ENCODE measurements at places on chromosomes 4 and X. TPM values are rescaled to one million over a fixed set of nuclear protein-coding genes. Genes with fewer than 3 reads are reported as not detected.
A peak's percentile ranks its signal among the peaks of the same experiment; 100 is the strongest.

- DNase-seq, result no peak
Observed at GRCh38 chrX:69178592-69178991, 13.3 kb upstream of the PJA1 start.

CFAP299 gene
- 0.32 TPM for polyA plus RNA-seq

DNA sequence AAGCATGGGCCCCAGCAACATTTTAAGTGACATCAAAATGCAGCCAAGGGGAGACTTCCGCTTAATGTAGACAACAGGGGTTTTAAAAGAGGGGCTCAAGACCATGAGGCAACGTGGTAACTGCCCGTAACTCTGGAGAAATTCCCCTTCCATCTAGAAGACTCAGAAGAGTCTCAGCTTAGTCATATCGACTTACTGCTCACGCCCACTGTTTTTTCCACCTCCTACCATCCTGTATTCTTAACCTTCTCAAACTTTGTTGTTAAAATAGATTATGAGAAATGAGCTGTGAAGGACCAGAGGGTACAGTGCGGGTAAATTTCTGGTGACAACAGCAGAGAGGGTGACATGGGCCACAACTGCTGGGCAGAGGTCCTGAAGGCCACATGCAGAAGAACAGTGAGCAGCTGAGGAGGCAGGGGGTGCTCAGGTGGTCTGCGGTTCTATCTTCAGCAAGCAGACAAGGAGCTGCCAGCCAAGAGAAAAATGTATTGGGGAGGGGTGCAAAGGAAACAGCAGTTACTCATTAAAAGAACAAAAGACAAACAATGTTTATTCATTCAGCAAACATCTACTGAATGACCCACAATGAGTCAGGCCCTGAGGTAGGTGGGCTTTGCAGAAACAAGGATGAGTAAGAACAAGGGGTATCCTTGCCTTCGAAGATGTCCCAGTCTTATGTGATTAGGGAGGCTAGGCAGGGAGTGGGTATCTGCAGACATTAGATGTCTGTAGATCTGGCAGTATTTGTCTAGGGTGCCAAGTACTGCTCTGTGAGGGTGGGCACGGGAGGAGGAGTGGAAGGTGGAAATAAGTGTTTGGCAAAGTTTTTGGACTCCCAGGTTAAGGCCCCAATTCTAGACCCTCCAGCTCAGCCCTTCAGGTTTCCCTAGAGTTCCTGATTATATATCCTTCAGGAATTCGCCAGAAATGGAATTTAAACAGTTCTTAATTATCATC, 175.3 kb downstream of the TSPAN5 start:
- no peak for DNase-seq

F11 gene
- polyA plus RNA-seq, result not detected

GRCh38 chrX:140525448-140525847, 20.6 kb upstream of the SOX3 start:
- no peak for DNase-seq

DNA sequence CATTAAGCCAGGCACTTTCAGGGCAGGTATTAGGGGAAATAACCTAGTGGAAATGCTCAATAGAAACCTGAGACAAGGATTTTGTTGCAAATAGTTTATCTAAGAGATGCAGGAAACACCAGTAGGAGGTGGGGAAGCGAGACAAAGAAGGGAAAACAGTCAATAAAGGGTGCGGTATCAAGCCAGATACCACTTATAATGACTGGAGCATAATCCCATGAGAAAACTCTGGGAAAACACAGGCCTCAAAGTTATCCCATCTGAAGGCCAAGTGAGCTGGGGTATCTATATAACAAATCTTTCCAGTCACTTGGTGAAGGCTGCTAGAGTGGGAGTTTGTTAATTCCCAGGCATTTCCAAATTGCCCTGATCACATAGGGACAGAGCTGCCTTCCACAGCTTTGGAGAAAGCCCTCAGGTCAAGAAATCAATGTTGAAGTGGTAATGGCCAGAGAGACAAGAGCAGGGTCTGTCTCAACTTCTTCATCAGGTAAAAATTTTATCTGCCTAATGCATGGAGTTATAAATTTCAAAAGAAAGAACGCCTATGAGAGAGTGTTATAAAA, 9.8 kb upstream of the HMGB2 start:
- DNase-seq, result no peak

GRCh38 chr4:141340458-141340857, 119.8 kb downstream of the ZNF330 start:
- no peak for DNase-seq

DNA sequence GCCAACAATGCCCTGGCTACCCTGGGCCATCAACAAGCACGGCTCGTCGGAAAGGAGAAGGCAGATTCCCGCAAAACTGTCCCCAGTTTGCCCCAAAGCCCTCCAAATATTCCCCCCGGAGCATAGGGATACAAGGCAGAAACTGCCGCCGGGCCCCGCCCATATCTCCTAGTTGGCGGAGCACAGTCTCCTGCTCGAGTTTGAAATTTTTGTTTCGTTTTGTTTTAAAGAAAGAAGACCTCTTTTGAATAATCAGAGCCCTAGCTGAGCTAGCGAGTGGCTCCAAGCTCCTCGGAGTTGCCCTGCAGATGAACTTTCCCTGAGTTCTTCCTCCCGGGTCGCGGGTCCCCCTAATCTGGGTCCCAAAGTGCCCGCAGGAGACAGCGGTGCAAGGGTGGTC, 138.1 kb upstream of the ZIC3 start:
- no peak for DNase-seq

DNA sequence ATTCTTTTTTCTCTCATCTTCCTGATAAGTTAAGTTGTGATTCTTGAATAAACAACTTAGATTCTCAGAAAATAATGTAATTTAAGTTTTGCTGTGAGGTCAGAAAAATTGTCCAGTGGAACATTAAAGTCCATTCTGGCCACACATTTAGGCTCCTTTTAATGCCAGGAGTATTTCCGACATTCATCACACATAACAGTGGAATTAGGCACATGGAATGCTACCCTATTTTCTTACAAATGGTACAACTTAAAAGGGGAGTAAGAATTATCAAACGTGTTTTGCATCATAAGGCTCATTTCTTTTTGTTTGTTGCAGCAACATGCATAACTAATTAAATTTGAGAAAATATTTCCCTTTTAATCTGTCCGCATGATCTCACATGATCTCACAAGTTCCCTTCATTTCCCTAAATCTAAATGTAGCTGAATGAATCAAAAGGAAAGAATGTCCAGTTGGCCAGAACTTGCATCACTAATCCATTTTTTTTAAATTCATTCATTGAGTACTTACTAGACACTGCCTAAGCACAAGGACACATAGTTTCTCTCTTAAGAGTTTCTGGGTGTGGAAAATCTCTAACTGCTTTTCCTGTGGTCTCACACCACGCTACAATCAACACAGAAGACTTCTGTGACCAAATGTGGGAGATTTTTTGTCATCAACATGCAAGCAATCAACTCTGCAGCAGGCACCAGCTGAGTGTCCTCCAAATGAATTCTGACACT, 22.0 kb downstream of the SPARCL1 start:
- DNase-seq, result no peak

GRCh38 chr4:37754410-37755185, 68.4 kb upstream of the RELL1 start:
- DNase-seq, result peak; percentile 8

DNA sequence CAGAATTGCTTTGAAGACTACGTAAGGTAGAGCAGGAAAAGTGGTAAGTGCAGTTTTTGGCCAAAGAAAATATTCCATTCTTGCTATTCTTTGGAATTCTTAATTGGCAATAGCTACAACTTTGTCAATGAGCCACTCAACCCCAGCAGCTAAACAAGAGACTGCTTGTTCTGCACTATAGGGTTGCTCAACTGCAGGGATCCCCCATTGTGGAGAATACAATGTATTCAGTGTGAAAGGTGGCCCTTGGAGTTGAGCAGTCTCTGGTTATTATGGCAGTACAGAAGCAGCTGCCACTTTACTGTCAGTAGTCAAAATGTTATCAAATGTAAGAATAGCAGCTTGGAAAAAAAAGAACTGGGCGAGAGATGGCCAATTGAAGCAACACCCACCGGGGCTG, 808.7 kb downstream of the CENPC start:
- no peak for DNase-seq

GRCh38 chr4:173821876-173822275, 291.8 kb upstream of the HAND2 start:
- DNase-seq, result no peak

ZFP92 gene
- polyA plus RNA-seq, result 0.63 TPM

GRCh38 chr4:16334601-16335000, 108.3 kb upstream of the TAPT1 start:
- DNase-seq, result no peak

DNA sequence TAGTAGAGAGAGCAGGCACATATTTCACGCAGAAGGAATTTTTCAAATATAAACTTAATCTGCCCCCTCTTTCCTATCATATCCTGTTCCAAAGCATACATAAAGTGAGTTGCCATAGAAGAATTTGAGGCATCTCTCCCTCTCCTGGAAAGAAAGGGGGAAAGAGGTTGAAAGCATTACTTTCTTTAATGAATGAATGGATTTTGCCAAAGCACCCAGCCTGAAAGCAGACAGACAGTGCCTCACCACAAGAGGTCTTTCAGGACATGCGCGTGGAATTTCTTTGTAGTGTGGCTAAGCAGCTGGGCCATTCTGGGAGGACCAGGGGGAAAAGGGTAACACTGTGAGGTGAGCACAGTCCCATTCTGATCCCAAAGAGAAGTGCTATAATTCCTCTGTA, 651.4 kb downstream of the IQCM start:
- no peak for DNase-seq

Data from hindlimb muscle (tissue), 1 donor.